Activated CD4-positive, alpha-beta T cell treated with anti-CD3 and anti-CD28 coated beads, Interleukin-2, amount 10 ng/mL, durations not matched to agents 7 days and 5 days (primary cell): ENCODE measurements at places on chromosomes 12 and 14. TPM values are rescaled to one million over a fixed set of nuclear protein-coding genes. Genes with fewer than 3 reads are reported as not detected.
A peak's percentile ranks its signal among the peaks of the same experiment; 100 is the strongest.

DNA sequence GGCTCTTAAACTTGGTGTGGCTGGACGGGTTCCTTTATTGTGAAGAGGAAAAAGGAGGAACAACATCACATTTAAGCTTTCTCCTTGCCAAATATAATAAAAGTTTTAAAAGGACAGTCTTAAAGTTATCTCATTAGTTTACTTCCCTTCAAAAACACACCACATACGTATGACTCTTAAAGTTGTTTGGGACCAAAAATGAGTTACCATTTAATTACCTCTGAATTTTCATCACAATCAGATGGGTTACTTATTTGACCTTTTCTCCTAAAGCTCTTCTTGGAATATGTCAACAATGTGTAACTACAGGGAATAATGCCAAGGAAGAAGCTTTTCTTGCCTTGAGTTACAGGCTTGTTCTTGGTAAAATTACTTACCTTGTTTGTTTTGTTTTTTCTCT, 16.4 kb downstream of the RAB21 start:
- H3K27me3 ChIP-seq, result no peaks in the 10 kb centered on the region
- peaks cover 15% of the 10 kb centered on the region for H3K4me1 ChIP-seq
- DNase-seq, result no peak

- H3K36me3 ChIP-seq, result no peaks in the 10 kb centered on the region
- no peak overlapping the region for H3K4me3 ChIP-seq
- H3K4me1 ChIP-seq, result no peaks in the 10 kb centered on the region
- DNase-seq, result no peak
- H3K27me3 ChIP-seq, result peaks cover 5% of the 10 kb centered on the region
Measured at GRCh38 chr14:81006266-81006665, 50.8 kb downstream of the TSHR start.

The ADAM21 gene
- not detected for total RNA-seq

DNA sequence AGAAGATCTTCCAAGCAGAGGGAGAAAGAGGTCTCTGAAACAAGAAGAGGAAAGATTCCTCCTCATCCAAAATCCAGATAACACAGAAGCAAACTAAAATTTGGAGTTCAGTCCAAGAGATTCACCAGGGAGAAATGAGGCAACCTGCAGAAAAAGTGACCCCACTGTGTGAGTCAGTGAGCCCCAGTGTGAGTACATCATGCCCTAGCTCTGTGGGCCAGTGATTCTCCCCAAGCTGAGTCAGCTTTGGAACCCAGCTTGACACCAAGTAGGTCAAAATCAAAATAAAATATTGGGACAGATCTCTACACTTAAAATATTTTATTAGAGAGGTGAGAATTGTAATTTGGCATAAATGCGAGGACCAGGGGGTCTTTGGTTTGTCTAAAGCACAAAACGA, 17.2 kb downstream of the CLEC2B start:
- no peak overlapping the region for H3K4me3 ChIP-seq
- H3K36me3 ChIP-seq, result peaks cover 76% of the 10 kb centered on the region
- DNase-seq, result no peak
- peaks cover 10% of the 10 kb centered on the region for H3K4me1 ChIP-seq
- H3K27ac ChIP-seq, result no peak overlapping the region

DNA sequence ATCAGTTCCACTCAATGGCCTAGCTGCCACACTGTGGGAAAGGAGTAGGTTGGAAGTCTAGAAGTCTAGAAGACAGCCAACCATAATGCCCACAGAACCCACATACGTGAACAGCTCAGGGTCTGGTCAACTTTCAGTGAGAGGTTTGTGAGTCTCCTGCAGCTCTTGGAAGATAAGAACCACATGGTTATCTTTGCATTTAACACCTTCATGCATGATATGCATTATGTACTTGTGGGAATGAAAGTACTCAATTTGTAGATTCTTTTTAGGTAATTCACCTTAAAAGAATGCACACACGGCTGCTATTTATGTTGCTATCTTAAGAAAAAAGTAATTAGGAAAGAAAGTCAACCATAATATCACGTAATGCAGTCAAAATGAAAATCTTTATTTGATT, 126.7 kb downstream of the ESRRB start:
- H3K4me1 ChIP-seq, result no peaks in the 10 kb centered on the region
- H3K27me3 ChIP-seq, result no peaks in the 10 kb centered on the region
- H3K36me3 ChIP-seq, result no peaks in the 10 kb centered on the region
- no peak for DNase-seq
- no peak overlapping the region for H3K4me3 ChIP-seq

DNA sequence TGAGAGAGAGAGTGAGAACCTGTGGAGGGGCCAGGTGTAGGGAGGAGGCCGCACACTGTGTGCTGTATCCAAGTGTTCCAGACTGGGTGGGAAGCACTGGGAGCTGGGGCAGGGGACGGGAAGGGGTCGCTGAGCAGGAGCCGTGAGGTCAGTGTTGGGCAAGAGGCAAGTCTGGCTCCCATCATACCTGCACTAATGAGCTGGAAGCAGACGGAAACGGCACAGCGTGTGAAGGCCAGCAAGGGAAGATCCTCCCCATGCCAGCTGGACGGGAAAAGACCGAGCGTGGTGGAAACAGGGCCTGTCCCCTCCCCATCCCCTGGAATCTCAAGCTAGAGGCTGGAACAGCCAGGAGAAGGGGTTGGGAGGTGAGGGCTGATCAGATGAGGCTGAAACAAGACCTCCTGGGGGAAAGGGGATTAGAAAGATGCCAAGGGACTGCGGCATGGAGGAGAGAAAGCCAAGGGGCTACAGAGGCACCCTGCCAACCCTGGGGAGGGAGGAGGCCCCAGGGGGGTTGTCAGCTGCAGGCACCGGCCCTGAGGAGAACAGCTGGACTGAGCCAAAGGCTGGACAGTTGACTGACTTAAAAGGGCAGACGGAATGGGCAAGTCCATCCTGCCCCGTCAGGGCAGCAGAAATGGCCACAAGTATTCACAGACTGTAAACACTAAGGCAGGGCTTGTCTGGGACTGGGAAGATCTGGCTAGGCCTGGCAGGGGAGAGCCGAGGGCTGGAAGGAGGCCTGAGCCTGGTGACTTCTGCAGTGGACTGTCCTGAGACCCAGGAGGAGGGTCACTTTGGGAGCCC, 19.0 kb upstream of the LTBP2 start:
- no peak for DNase-seq
- H3K4me1 ChIP-seq, result peaks cover 2% of the 10 kb centered on the region
- H3K27me3 ChIP-seq, result peaks cover 7% of the 10 kb centered on the region
- H3K27ac ChIP-seq, result no peak overlapping the region

DNA sequence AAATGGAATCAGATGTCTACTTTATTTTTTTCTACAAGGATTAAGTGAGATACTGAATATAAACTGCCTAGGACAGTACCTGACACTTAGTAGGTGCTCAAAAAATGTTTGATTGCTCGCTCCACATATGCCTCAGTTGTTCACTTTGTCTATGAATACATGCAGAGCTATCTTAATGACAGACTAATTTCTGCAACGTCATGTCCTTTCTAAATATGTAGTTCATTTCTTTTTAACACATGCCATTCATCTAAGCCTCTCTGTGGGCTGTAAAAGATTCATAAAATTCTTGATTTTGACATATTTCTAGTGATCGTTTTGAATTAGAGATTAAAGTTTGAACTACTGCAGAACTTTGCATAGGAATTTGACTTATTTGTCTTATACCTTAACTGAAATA, 176.3 kb upstream of the STXBP6 start:
- H3K27ac ChIP-seq, result no peak overlapping the region
- H3K4me3 ChIP-seq, result no peak overlapping the region
- DNase-seq, result no peak
- H3K27me3 ChIP-seq, result no peaks in the 10 kb centered on the region
- H3K4me1 ChIP-seq, result no peaks in the 10 kb centered on the region
- no peaks in the 10 kb centered on the region for H3K36me3 ChIP-seq

- no peak for DNase-seq
- no peak overlapping the region for H3K4me3 ChIP-seq
- H3K27ac ChIP-seq, result no peak overlapping the region
- H3K36me3 ChIP-seq, result no peaks in the 10 kb centered on the region
- H3K27me3 ChIP-seq, result no peaks in the 10 kb centered on the region
Measured at GRCh38 chr14:96351986-96352385, 11.2 kb downstream of the ATG2B start.

DNA sequence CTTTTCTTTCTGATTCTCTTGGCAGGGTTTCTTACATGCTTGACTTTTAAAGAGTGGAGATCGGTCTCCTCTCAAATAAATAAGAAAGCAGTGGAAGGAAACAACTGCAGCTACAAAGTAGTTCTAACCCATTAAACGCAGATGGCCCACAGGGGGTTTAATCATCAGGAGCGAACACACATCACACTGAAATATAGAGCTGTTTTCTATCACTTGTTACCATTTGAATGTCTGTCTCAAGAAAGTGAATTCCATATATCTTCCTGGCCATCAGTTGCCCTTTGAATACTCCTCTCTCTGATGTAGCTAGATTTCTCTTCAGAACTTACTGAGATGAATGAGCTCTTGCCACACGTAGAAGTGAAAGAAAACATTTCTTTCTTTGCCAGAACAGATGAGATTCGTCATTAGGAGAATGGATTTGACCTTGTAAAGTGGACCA, 29.1 kb downstream of the ALX1 start:
- H3K4me3 ChIP-seq, result no peak overlapping the region
- H3K36me3 ChIP-seq, result no peaks in the 10 kb centered on the region
- no peaks in the 10 kb centered on the region for H3K4me1 ChIP-seq
- H3K27me3 ChIP-seq, result no peaks in the 10 kb centered on the region
- DNase-seq, result no peak

- H3K27me3 ChIP-seq, result peaks cover 3% of the 10 kb centered on the region
- H3K4me3 ChIP-seq, result peak overlapping the region; percentile 33
- no peaks in the 10 kb centered on the region for H3K36me3 ChIP-seq
- DNase-seq, result peak; percentile 70
- H3K4me1 ChIP-seq, result peaks cover 37% of the 10 kb centered on the region
- peak overlapping the region; percentile 80 for H3K27ac ChIP-seq
Measured at GRCh38 chr12:122067966-122068365, 10.6 kb upstream of the MLXIP start.

DNA sequence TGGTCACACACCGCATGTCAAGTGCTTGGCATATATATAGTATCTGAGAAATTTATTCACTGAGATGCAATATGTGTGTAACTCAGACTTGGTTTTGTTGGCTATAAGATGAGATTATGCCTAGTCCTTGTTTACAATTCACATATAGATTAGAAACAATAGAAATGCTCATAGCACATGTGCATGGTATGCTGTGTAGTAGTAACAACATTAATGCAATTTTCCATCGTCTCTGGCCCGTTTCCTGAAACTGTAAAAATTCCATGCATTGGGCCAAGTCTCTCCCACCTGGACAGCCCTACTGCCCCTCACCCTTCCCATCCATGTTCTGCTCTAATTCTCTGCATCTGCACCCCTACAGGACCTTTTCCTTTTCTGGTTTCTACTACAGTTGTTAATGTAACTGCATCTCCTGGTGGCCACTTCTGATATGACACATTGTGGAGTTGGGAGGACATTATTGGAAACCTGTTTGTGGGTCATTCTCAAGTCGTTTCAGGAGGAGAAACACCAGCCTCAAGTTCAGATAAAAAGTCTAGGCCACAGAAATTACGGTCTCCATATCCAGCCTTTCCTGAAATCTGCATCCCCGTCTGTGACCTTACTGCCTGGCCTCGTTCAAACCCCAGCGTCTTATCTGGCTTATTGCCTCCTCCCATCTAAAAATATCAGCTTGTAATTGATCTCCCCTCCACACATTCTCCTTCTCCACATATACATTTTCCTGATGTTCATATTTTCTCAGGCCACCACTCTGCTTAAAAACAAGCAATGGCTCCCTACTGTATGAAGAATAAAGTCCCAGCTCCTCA, 37.5 kb downstream of the EMP1 start:
- H3K4me3 ChIP-seq, result no peak overlapping the region
- DNase-seq, result peak; percentile 56
- peaks cover 13% of the 10 kb centered on the region for H3K27me3 ChIP-seq

- H3K4me1 ChIP-seq, result no peaks in the 10 kb centered on the region
- no peak overlapping the region for H3K27ac ChIP-seq
- H3K4me3 ChIP-seq, result no peak overlapping the region
- DNase-seq, result no peak
- H3K36me3 ChIP-seq, result no peaks in the 10 kb centered on the region
- H3K27me3 ChIP-seq, result no peaks in the 10 kb centered on the region
Measured at GRCh38 chr14:42013153-42013552, 406.5 kb downstream of the LRFN5 start.

GRCh38 chr12:58712976-58713375, 207.3 kb downstream of the LRIG3 start:
- H3K4me1 ChIP-seq, result no peaks in the 10 kb centered on the region
- H3K36me3 ChIP-seq, result no peaks in the 10 kb centered on the region
- DNase-seq, result no peak
- H3K27me3 ChIP-seq, result no peaks in the 10 kb centered on the region
- H3K27ac ChIP-seq, result no peak overlapping the region

GRCh38 chr12:56487448-56488040, 417 bp downstream of the GLS2 start:
- peak overlapping the region; percentile 73 for H3K4me3 ChIP-seq
- peaks cover 17% of the 10 kb centered on the region for H3K4me1 ChIP-seq
- peaks cover 50% of the 10 kb centered on the region for H3K27me3 ChIP-seq
- H3K27ac ChIP-seq, result peak overlapping the region; percentile 78

The GLI1 gene
- total RNA-seq, result 0.94 TPM

- DNase-seq, result no peak
- H3K27ac ChIP-seq, result peak overlapping the region; percentile 16
- peaks cover 60% of the 10 kb centered on the region for H3K4me1 ChIP-seq
- peaks cover 41% of the 10 kb centered on the region for H3K36me3 ChIP-seq
Measured at GRCh38 chr12:46547421-46548354, 175.1 kb upstream of the SLC38A2 start.

GRCh38 chr12:115037830-115038229, 353.9 kb upstream of the TBX3 start:
- no peak overlapping the region for H3K27ac ChIP-seq
- no peaks in the 10 kb centered on the region for H3K4me1 ChIP-seq
- no peak for DNase-seq
- no peaks in the 10 kb centered on the region for H3K36me3 ChIP-seq
- no peaks in the 10 kb centered on the region for H3K27me3 ChIP-seq

- H3K4me1 ChIP-seq, result peaks cover 33% of the 10 kb centered on the region
- DNase-seq, result no peak
- H3K27ac ChIP-seq, result no peak overlapping the region
- H3K36me3 ChIP-seq, result peaks cover 22% of the 10 kb centered on the region
- no peaks in the 10 kb centered on the region for H3K27me3 ChIP-seq
Measured at GRCh38 chr12:12539028-12539810, 23.4 kb downstream of the DUSP16 start.

The GPR132 gene
- total RNA-seq, result 46.6 TPM

The KRAS gene
- total RNA-seq, result 32.5 TPM
